Iris pigment epithelial cell (primary cell): ENCODE measurements at places on chromosomes 1 and 21.
A peak's percentile ranks its signal among the peaks of the same experiment; 100 is the strongest.

DNA sequence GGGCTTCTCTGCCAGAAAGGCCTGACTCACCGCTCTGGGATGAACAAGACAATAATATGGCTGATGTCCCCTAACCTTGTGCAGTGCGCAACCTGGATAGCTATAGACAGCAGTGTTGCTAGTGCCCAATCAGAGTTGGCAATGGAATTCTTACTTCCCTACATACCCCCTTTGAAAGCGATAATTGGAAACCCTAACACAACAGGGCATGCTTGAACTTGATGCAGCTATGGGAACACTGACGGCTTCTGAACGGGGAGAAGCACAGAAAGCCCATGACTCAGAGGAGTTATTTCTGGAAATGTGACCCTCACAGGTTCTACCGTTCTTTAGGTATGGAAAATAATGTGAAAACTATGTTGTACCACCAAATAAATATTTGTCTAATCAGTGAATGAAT lies 200.6 kb downstream of the TRABD2B start:
- no peak for DNase-seq

DNA sequence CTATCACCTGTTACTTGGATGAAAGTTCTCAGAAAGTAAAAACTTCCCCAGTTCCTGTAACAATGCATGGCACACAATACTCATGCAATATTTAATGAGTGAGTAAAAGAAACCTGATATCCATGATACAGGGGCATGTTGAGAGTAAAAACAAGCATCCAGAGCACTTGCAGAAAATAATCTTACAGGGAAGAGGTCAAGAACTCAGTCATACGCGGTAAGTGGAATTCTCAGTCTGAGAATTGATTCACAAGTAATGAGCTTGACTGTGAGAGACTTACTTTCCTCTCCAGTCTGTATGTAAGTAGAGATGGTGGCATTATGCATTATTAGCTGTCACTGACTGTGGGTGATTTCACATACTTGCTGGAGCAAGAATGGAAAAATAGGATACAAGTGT lies 976.9 kb downstream of the BRINP3 start:
- peak; percentile 35 for DNase-seq

GRCh38 chr1:66940981-66941380 lies 16.2 kb downstream of the MIER1 start:
- DNase-seq: peak; percentile 79

DNA sequence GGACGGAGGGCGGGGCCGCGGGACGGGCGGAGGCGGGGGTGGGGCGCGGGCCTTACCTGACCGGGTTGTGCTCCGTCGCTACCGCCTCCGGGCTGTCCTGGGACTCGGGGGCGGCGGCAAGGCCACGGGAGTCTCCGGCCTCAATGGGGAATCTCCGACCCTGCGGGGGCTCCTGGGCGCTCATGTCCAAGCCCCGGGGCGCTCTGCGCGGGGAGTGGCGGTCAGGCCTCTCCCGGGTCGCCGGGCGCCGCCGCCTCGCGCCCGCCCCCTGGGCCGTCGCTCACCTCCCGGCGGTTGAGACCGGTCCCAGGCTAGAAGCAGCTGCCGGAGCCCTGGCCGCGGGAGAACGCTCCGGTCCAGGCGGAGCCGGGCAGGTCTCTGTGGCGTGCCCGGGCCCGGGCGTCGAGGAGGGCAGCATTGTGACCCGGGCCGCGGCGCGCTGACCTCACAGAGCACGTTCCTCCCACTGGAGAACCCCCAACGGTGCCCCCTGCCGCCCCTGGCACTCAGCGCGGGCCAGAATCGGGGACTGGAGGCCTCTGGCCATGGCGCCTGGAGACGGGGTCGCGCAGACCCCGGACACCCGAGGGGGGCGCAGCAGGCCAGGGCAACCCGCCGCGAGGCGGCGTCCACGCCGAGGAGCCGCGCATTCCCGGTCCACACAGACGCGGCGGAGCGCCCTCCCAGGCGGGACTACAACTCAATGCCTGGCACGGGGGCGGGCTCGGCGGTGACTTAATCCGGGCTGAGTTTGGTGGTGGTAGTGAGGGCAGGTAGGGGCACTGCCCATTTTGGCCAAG lies 411 bp downstream of the FAM229A start:
- peak; percentile 37 for DNase-seq

GRCh38 chr1:109131059-109131458 lies 17.1 kb downstream of the ELAPOR1 start:
- no peak for DNase-seq

DNA sequence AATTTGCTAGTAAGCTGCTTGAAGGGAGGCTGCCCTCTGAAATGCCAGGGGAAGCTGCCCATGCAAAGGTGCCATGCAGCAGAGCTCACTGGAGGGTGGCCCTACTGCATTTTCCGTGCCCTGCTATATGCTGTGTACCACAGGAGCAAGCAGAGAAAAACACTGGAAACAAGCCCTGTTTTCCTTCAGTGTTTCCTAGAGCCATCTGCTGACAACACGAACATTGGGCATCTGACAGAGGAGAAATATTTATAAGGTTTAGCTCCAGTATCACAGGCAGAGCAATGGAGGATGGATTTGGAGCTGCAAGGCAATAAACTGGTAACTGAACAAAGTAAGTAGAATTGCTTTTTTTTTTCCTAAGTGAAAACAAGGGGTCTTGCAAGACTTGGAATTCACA lies 198.4 kb downstream of the USP25 start:
- no peak for DNase-seq

DNA sequence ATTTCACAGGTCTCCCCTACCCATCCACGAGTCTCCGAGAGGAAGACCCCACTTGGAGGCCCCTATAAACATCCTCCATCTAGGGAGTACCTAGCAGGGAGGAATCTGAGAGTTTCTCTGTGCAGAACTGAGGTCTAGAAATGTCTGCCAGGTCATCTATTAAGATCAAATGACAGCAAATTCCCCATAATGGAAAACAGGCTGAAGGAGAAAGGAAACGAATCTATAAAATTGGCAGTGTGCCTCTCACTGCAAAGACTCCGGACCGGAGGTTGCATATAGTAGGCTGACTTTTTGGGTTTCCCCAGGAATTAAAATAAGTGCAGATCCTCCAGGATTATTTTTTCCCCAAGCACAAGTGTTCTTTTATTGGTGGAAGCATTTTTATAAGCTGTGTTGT lies 57.7 kb downstream of the NMNAT2 start:
- no peak for DNase-seq

- no peak for DNase-seq
These were observed 29.6 kb downstream of the PROK1 start for GRCh38 chr1:110480356-110481096.

GRCh38 chr1:60848583-60849188 lies 233.7 kb upstream of the NFIA start:
- DNase-seq: peak; percentile 40

DNA sequence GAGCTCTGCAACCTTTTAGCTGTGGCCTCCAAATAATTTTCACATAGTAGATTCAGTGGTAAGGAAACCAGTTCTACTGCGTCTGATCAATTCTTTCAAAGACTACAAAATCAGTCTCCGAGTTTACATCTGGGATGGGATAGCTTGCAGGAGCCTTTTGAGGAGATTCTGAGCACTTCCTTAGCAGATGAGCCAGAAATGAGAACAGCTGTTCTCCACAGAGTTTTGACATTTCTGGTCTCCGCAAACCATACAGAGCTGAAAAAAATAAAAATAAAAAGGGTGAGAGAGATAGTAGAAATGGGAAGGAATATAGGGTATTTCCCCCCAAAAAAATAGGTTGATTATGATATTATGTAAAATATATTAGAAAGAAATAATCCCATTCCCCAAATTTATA lies 119.3 kb downstream of the LYPLAL1 start:
- DNase-seq: no peak

DNA sequence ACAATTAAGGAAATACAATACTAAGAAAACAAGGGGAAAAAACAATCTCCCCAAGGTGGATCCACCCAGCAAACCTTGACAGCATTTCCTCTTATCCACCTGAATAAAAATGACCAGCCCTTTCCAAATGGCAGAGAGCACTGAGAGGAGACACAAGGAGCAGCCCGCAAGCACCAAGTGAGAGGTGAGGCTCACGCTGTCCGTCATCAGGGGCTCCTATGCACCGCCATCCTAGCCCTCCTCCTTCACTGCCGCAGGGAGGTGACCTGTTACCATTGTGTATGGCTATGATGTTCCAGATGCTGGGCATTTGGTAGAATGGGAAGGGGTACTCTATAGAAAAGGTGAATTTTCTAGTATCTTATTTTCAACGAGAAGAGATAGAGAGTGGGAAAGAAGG lies 31.2 kb upstream of the IL20 start:
- DNase-seq: no peak

GRCh38 chr1:244840219-244840794 lies 4.8 kb downstream of the COX20 start:
- no peak for DNase-seq

DNA sequence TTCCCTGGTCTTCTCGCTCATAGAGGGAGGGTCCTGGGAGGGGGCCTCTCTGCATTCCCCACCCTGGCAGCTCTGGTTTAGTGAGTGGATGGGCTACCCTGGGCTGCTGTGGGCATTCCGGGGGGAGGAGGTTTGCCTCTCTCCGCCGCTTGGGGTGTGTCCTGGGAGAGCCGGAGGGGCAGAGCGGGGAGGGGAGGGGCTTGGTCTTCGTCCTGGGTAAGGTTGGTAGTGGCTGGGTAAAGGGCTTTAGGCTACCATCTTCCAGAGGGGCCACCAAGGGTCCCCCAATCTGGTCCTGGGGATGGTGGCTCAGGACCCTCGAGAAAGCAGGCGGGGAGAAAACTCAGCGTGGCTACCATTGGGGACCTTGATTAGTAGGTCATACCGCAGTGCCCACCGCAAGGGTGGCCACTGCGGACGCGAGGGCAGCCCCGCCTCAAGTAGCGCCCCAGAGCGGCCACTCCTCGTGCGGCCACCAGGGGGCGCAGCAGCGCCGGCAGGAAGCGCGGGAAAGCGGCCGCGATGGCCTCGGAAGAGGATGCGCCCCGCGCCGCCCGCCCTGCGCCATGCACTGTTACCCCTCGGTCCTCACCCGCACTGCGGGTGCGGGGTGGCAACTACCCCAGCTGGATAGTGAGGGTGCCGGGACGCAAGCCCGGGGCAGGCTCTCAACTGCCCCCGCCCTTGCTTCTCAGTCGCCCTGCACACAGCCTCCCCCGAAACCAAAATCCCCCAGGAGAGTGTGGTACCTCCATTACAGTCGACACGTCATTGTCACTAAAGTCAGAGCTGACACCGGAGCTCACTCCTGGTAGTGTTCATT lies 44.1 kb upstream of the SLC25A33 start:
- DNase-seq: peak; percentile 27

GRCh38 chr1:7677111-7677510 lies 94.0 kb upstream of the VAMP3 start:
- no peak for DNase-seq

DNA sequence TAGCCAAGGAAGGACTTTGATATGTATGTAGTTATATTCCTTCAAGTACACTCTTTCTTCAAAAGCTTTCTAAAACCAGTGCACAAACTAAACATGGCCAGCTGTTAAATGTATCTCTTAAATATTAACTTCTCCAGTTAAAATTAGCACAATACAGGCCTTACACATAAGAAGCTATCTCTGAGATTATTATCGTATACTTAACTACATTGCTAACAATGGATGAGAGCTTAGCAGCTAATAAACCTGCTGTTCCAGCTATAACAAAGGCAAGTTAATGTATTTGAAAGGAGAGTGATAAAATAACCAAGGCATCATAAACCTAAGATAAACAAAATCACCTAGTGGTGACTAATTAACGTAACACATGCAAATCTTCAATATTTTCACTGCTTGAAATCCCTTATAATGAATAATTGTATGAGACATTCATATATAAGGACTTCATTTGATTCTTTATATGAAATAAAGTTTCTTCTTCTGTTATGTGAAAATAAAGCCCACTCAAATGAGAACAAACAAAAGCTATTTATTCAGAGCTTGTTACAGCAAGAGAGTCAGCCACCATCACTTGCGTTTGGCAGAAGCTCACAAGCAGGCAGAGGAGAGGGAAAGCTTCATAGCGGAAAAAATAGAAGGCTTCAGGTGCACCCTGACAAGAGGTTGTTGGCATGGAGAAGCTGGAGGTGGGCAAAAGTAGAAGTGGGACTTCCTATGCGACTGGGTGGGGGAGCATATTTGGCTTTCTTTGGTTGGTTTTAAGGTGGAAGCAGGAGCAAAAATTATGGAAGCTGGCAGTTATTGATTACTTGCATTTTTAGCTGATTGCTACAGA lies 274.1 kb upstream of the CHRM3 start:
- DNase-seq: no peak

- peak; percentile 93 for DNase-seq
These were observed 47.1 kb upstream of the IRF2BP2 start for GRCh38 chr1:234656944-234657654.

DNA sequence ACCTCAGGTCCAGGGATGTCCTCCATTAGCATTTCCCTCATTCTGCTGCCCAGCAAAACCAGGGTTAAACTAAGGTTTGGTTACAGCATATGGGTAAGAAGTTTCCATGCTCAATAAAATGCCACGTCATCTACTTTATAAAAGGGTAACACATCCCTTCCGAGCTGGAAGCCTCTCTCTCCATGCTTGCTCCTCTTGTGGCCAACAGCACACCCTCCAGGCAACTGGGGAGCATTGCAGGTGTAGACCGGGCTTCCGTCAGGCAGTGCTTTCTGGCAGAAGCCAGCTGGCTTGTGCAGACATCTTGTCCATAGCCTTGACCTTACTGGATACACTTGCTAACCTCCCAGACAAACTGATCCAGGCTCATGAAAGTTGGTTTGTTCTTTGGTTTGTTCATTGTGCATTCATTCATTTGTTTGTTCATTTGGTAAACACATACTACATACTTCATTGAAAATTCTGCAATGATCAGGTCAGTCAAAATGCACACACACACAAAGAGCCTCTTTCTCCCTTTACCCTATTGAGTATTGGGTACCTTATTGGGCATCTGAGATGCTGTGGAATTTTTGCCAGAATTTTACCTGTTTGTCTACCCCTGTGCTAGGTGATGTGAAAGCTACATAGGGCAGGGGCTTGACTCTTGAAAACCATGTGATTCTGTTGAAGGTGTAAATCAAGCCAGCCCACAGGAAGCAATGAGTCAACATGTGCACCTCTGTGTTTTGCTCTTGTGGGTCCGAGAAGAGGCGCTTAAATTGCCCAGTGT lies 422.8 kb downstream of the CAMTA1 start:
- peak; percentile 84 for DNase-seq

DNA sequence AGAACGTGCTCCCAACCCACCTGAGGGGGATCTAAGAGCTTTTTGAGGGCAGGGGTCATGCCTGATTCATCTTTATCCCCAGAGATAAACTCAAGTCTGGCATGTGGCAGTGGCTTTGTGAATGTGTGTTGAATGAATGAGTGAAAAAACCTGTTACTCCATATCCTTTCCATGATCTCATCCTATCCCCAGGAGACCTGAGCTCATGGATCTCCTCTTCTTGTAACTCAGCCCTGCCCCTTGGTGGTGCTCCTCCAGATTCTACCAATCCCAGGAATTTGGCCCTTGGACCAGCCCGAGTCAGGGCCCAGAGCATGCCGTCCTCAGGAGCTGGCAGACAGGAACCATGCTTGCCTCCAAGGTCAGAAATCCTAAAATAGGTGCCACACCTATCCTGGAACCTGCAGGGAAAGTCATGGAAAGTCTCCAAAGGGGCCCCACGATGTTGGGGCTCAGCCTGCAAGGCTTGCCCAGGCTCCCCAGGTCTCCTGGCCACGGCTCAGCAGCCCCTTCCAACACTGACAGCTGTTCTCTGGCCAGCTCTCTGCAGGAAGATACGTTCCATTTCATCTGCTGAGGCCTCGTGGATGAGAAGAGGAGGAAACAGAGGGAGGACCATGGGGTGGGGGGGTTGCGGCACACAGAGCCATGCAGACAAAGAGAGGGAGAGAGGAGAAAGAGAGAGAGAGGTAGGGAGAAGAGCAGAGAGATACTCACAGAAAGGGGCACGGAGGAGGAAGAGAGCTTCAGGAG lies 214.6 kb downstream of the TRABD2B start:
- no peak for DNase-seq

GRCh38 chr1:113976609-113977278 lies 2.5 kb upstream of the OLFML3 start:
- peak; percentile 69 for DNase-seq
